Left renal cortex interstitium (tissue), 4 donors: ENCODE measurements at places on chromosomes 3 and 15. TPM values are rescaled to one million over a fixed set of nuclear protein-coding genes. Genes with fewer than 3 reads are reported as not detected.

- no peak for DNase-seq
Observed at GRCh38 chr3:148026009-148026588, 616.9 kb downstream of the ZIC1 start.

GRCh38 chr3:186380622-186381380 lies 18.8 kb upstream of the DGKG start:
- no peak for DNase-seq

The CDC25A gene
- polyA plus RNA-seq: 10.4 TPM

GRCh38 chr3:61569856-61570580 lies 8.6 kb downstream of the PTPRG start:
- DNase-seq: no peak

DNA sequence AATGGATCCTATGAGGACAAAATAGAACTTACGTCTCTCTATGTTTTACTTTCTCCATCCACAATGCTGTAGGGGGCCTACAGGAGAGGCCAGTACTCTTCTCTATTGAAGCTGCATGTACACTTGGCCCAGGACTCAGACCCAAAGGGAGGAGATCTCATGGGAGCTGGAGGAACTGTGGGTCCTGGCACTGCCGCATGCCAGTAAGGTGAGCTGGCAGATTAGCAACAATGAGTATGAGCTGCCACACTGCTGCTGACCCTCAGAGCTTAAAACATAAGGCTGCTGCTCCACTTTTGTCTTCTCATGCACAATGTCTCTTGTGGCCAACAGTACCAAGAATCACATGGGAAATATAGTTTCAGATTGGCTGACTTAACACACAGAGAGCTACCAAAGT lies 57.8 kb upstream of the TBC1D5 start:
- no peak for DNase-seq

The IL17RD gene
- 50.4 TPM for polyA plus RNA-seq

- no peak for DNase-seq
Observed at GRCh38 chr3:186283651-186284348, 78.2 kb downstream of the DGKG start.

The RASGRF1 gene
- 0.27 TPM for polyA plus RNA-seq

DNA sequence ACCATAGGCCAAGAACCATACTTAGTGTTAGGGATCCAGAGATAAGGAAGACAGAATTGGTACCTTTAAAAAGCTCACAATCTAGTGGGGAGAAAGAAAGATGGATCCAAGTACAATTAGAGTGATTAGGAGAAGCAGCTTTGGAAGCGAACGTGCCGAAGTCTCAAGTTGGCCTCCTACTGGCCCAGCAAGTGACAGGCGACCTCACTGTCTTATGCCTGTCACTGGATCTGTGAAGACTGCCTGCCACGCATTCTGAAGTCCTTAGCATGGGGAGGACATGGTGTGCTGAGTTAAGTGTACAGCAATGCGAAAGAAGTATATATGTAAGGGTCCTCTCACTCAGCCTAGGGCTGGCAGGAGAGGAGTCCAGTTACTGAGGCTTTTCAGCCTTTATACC lies 141.0 kb downstream of the GABRB3 start:
- no peak for DNase-seq

GRCh38 chr15:66456211-66456610 lies 41.4 kb downstream of the SNAPC5 start:
- DNase-seq: no peak

The KCTD6 gene
- 29.1 TPM for polyA plus RNA-seq

- DNase-seq: no peak
Observed at GRCh38 chr3:197787412-197787811, 3.6 kb upstream of the LRCH3 start.

The RTP1 gene
- polyA plus RNA-seq: not detected

DNA sequence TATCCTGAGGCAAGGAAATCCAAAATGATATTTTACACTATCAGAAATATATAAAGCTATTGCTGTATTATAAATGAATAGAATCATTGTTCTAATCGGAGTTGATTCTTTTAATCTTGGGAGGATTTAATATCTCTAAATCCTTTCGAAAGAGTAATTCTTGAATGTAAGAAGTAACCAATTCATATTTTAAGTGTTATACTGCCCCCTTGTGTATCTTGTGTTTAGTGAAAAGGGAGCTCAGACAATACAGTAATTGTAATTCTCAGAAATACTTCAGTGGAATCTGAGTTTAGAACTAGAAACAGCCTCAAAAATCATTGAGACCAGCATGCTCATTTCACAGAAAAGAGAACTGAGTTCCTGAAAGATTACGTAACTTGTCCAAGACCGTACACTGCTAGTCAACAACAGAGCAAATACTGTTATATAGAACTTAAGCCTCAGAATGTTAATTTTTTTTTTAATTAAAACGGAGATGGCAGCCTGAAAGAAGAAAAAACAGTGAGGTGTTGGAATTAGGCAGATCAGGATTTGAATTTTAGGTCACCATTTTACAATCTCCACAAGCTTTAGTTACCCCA lies 42.9 kb downstream of the PLCH1 start:
- DNase-seq: no peak

GRCh38 chr15:78406016-78406585 lies 31.9 kb upstream of the IREB2 start:
- no peak for DNase-seq

GRCh38 chr15:34331809-34332208 lies 5.8 kb downstream of the SLC12A6 start:
- no peak for DNase-seq

DNA sequence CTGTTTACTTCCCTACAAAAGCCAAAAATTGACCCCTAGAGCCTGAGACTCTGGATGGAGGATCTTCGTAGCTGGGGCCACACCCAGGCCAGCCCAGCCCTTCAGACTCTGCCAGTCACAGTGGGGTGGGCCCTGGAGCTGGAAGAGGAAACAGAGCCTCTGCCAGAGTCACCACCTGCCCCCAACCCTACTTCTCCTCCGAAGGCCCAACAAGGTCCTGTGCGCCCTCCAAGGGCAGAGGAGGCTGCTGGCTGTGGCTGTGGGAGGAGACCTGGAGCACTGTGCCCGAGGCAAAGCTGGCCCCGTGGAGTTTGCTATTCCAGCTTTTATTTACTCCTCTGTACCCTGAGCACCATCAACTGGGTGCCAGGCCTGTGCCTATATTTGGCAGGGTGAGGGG lies 19.0 kb downstream of the CISH start:
- no peak for DNase-seq

- no peak for DNase-seq
Observed at GRCh38 chr3:48440590-48440958, 517 bp downstream of the TMA7 start.

The PRICKLE2 gene
- 20.3 TPM for polyA plus RNA-seq

DNA sequence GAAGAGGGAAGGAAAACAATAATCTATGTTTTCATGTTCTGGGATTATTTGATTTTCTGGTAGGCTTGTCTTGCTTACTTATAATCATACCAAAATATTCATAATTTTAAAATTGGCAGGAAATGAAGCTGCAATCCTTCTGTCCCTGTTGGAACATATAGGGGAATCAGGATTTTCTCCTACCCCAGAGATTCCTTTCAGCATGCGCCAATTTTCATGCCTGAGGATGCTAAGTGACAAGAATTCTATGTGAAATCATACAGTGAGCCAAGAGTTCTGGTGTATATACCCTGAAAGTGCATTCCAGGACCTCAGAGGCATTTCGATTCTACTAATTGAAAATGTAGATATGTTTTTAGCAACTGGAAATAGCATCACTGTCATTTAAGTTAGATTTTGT lies 9.9 kb upstream of the CADPS start:
- no peak for DNase-seq

The ZNF35 gene
- 13.2 TPM for polyA plus RNA-seq
